ENCODE measurements at places on chromosomes 2 and 18. TPM values are rescaled to one million over a fixed set of nuclear protein-coding genes. Genes with fewer than 3 reads are reported as not detected.

GRCh38 chr2:131588152-131588873, 60.6 kb downstream of the CCDC74A start:
- H3K27ac ChIP-seq: no peak overlapping the region
- no peak overlapping the region for H3K4me3 ChIP-seq
- H3K36me3 ChIP-seq: no peaks in the 10 kb centered on the region
- DNase-seq: no peak

- no peaks in the 10 kb centered on the region for H3K36me3 ChIP-seq
- H3K27me3 ChIP-seq: peaks cover 6% of the 10 kb centered on the region
- H3K4me3 ChIP-seq: no peak overlapping the region
- H3K27ac ChIP-seq: no peak overlapping the region
- DNase-seq: no peak
Observed at GRCh38 chr2:235270956-235271355, 222.9 kb upstream of the AGAP1 start.

GRCh38 chr2:27810455-27810854, 38.9 kb downstream of the MRPL33 start:
- no peaks in the 10 kb centered on the region for H3K36me3 ChIP-seq
- DNase-seq: no peak
- peaks cover 16% of the 10 kb centered on the region for H3K4me1 ChIP-seq
- H3K27ac ChIP-seq: no peak overlapping the region
- no peaks in the 10 kb centered on the region for H3K27me3 ChIP-seq
- no peak overlapping the region for H3K4me3 ChIP-seq

DNA sequence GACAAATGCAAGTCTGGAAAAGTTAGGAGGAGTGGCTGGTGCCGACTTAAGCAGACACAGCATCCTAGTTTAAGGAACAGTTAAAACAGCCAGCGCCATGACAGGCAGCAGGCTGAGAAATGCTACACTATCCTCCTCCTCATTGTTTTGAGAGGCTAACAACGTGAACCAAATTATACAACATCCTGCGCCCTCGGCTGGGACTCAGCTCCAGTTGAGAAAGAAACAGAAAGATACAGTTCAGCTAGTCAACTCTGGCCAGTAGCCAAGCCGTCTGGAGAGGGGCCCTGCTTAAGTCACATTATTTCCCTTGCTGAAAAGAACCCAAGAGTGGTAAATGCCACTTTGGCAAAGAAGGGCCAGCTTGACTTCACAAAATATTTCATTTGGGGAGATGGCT, 90.2 kb downstream of the BCL11A start:
- no peaks in the 10 kb centered on the region for H3K36me3 ChIP-seq
- H3K27ac ChIP-seq: no peak overlapping the region
- no peak overlapping the region for H3K4me3 ChIP-seq
- H3K4me1 ChIP-seq: peaks cover 6% of the 10 kb centered on the region
- H3K27me3 ChIP-seq: no peaks in the 10 kb centered on the region
- DNase-seq: no peak

DNA sequence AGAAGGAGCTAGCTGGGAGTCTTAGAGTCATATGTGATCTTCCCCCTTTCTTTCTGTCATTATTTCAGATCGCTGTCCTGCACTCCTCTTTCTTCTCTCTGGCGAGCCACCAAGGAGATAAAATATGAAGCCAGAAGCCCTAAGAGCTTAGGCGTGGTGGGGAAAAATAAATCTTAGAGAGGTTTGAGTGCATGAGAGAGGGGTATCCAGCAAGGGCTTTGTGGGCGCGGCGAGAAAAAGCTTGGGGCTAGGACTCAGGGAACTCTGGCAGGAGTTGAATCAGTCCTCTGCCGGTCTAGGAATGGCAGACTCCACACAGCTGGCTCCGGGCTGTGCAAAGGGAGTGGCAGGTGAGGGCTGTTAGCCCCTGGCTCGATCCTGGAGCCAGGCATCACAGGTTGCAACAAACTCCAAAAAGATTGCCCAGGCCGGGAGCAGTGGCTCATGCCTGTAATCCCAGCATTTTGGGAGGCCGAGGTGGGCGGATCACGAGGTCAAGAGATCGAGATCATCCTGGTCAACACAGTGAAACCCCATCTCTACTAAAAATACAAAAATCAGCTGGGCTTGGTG, 20.1 kb upstream of the IGFBP5 start:
- H3K27ac ChIP-seq: no peak overlapping the region
- no peak for DNase-seq
- no peaks in the 10 kb centered on the region for H3K36me3 ChIP-seq
- H3K4me3 ChIP-seq: no peak overlapping the region

DNA sequence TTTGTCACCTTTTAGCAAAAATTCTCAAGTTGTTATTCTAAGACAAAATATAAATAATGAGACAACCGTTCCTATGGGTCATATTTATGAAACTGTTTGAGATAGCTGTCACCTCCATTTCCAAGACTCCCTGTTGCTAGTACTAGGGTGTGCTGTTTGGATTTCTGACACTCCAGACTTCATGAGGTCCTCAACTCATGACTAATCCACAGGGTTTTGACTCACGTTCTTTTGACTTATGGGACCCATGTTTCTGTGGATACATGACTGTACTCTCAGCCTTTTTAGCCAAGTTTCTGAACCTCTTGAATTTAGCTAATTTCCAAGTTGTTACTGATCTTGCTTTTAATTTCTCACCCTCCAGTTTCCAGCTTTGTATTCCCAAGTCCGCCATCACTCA, 178.7 kb upstream of the FAM98A start:
- no peaks in the 10 kb centered on the region for H3K4me1 ChIP-seq
- H3K4me3 ChIP-seq: no peak overlapping the region
- DNase-seq: no peak
- H3K36me3 ChIP-seq: no peaks in the 10 kb centered on the region
- no peak overlapping the region for H3K27ac ChIP-seq

DNA sequence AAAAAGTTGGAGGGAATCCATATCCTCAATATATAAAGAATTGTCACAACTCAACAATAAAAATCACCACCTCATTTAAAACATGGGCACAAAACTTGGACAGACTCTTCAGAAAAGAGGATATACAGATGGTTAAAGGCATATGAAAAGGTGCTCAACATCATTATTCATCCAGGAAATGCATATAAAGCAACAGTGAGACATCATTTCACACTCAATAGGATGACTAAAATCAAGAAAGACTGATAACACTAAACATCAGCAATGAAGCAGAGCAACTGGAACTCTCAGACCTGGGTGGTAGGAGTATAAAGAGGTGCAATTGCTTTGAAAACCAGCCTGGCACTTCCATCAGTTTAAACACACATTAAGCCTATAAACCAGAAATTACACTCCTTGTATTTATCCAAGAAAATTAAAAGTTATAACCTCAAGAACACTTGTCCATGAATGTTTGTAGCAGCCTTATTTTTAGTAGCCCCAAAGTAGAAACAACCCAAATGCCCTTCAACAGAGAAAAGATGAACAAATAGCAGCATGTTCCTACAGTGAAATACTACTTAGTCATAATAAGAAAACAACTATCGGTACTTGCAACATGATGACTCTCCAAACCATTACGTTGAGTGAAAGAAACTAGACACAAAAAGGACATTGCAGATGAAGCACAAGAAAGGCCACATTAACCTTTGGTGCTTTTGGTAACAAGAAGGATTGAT, 79.1 kb upstream of the TANC1 start:
- no peak overlapping the region for H3K27ac ChIP-seq
- no peaks in the 10 kb centered on the region for H3K4me1 ChIP-seq
- DNase-seq: no peak
- H3K4me3 ChIP-seq: no peak overlapping the region
- H3K27me3 ChIP-seq: no peaks in the 10 kb centered on the region
- no peaks in the 10 kb centered on the region for H3K36me3 ChIP-seq

GRCh38 chr2:24359129-24360049, 947 bp downstream of the ITSN2 start:
- DNase-seq: peak; percentile 66
- no peaks in the 10 kb centered on the region for H3K4me1 ChIP-seq
- peak overlapping the region; percentile 92 for H3K27ac ChIP-seq

DNA sequence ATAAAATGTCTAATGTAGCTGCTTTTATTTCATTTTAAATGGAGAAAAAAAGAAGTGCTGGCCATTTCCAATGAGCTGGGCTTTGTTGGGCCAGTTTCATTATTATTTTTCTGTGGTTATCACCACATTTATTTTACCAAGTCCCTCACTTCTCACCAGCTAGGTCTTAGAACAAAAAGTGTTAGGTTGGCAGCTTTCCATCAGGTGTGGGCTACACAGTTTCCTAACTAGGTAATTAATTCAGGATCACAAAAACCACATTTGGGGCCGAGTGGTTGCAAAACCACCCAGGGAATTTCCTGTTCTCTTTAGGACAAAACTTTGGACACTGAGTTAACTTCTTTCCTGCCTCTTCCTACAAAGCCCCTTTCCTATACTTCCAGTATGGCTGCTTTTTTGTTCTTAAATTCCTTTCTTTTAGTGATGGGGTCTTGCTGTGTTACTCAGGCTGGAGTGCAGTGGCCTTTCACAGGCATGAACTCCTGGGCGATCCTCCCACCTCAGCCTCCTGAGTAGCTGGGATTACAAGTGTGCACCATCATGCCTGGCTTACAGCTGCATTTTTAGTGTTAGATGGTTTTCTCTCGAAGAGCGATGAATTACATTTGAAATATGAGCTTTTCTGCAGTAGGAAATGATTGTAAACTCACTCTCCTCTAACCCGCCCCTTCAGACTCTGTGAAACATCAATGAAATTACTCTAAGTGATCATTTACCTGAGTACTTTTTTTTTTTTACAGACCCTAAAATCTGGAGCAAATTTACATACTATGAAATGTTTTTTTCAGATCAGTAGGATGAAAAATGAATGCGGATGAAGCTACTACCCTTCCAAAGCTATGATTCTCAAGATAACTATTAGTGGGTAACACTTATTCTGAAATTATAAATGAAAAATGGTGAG, 2.6 kb upstream of the ZFP36L2 start:
- H3K36me3 ChIP-seq: no peaks in the 10 kb centered on the region
- H3K27me3 ChIP-seq: no peaks in the 10 kb centered on the region
- H3K4me1 ChIP-seq: peaks cover 42% of the 10 kb centered on the region
- no peak overlapping the region for H3K4me3 ChIP-seq

DNA sequence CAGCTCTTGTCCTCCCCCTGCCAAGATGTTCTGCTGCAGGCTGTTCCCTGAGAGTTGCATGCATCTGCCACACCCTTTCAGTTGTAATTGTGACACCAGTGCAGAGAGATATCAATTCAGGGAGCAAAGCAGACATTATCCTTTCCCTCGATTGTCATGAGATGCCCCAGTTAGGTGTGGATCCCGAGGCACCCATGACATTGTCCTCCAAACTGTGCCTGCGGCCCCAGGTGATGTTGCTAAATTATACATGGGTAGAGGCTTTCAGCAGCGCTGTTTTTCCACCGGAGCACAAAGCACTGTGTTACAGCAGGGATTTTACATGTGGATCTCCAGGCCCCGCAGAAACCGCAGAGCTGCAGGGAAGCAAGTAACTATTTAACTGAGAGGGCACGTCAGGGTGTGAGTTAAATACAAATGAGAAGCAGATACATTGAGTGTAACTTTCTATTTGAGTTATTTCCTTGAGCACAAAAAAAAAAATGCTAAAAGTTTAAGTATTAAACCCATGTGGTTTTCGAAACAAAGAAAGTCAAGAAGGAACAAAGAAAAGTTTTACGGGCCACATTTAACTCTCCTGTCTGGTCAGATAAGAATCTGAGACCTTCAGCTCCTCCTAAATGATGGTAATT, 90.3 kb upstream of the BCL2L11 start:
- H3K4me1 ChIP-seq: peaks cover 7% of the 10 kb centered on the region
- no peak for DNase-seq
- H3K36me3 ChIP-seq: no peaks in the 10 kb centered on the region
- no peaks in the 10 kb centered on the region for H3K27me3 ChIP-seq

DNA sequence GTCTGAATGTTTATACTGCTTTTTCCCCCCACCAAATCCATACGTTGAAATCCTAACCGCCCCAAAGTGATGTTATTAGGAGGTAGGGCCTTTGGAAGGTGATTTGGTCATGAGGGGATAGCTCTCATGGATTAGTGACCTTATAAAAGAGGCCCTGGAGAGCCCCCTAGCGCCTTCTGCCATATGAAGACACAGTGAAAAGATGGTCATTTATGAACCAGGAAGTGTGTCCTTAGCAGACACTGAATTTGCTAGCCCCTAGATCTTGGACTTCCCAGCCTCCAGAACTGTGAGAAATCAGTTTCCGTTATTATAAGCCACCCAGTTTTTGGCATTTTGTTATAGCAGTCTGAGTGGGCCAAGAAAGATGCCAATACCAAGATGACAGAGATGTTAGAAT, 7.2 kb upstream of the TSN start:
- no peaks in the 10 kb centered on the region for H3K4me1 ChIP-seq
- H3K4me3 ChIP-seq: no peak overlapping the region
- H3K27ac ChIP-seq: no peak overlapping the region

SNTG2 gene
- total RNA-seq: 0.50 TPM

DLGAP1 gene
- 3.6 TPM for total RNA-seq

ACTG2 gene
- 70.2 TPM for total RNA-seq

TPO gene
- 0.21 TPM for total RNA-seq

RIF1 gene
- 29.8 TPM for total RNA-seq

TNFRSF11A gene
- 8.9 TPM for total RNA-seq

TET3 gene
- 32.1 TPM for total RNA-seq

Measured in left lung (tissue), 14 donors.